Tibial nerve (tissue), 4 donors: ENCODE measurements at places on chromosomes 3 and 15. TPM values are rescaled to one million over a fixed set of nuclear protein-coding genes. Genes with fewer than 3 reads are reported as not detected.

Gene GP5
- total RNA-seq, result not detected

Gene SNRPA1
- total RNA-seq, result 28.4 TPM

Gene TNNC1
- 624 TPM for total RNA-seq

Gene FAH
- 42.0 TPM for total RNA-seq

Gene CIP2A
- total RNA-seq, result 5.7 TPM

Gene CCNB2
- 0.44 TPM for total RNA-seq

Gene BCL6
- total RNA-seq, result 272 TPM

Gene MNS1
- total RNA-seq, result 4.6 TPM

- DNase-seq, result no peak
Measured at GRCh38 chr15:41408234-41408641, 5.9 kb upstream of the NDUFAF1 start.

DNA sequence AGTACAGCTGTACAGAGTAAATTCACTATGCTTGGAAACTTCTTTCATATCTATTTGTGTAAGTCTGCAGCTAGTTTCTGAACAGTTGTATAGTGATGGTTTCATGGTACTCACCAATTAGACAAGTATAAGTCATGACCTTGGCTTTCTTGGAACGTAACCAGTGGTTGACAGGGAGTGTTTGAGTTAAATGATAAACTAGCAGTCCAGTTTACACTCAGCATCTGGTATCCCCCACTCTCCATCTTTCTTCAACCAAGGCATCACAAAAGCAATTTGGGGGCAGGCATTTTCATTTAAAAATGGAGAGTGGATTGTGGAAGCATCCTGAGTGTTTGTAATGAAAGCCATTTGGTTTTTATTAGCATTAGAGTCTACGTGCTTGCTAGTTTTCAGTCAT lies 26.0 kb downstream of the MME start:
- DNase-seq, result no peak

- DNase-seq, result no peak
Measured at GRCh38 chr3:45921158-45922038, 21.9 kb upstream of the CXCR6 start.

- no peak for DNase-seq
Measured at GRCh38 chr3:65448120-65448519, 590.6 kb downstream of the MAGI1 start.

- no peak for DNase-seq
Measured at GRCh38 chr15:77412972-77413698, 6.8 kb downstream of the PEAK1 start.

DNA sequence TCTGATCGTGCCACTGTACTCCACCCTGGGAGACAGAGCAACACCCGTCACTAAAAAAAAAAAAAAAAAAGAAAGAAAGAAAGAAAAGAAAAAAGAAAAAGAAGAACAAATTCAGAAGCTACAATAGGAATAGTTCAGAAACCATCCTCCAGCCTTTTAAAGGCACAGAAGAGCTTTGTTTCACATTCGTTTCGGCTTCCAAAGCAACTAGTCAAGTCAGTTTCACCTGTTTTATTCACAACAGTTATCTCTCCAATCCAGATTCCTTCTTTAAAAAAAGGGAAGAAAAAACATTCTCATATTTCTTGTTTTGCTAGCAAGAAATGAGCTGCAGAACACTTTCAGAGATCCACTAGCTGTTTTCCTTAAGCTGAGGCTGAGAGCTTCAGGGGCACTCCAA lies 767.7 kb upstream of the CFAP20DC start:
- DNase-seq, result no peak

DNA sequence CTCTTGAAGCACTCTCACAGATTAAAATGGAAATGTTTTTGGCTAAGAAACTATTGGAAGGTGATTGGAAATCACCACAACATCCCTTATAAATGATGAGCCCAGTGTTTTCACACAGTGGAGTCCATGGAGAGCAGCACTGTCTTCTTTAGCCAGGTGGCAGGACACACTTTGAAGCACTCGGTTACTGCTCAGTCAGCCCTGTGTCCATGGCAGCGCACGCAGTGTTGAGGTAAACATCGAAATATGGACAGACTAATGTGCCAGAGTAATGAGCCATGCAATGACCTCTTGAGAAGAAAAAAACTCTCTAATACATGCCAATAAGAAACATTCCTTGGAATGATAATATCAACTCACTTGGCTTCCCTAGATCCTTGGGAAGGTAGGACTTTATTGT lies 66.6 kb downstream of the TGFBR2 start:
- no peak for DNase-seq

GRCh38 chr3:70554170-70554569 lies 241.7 kb upstream of the MDFIC2 start:
- DNase-seq, result no peak

DNA sequence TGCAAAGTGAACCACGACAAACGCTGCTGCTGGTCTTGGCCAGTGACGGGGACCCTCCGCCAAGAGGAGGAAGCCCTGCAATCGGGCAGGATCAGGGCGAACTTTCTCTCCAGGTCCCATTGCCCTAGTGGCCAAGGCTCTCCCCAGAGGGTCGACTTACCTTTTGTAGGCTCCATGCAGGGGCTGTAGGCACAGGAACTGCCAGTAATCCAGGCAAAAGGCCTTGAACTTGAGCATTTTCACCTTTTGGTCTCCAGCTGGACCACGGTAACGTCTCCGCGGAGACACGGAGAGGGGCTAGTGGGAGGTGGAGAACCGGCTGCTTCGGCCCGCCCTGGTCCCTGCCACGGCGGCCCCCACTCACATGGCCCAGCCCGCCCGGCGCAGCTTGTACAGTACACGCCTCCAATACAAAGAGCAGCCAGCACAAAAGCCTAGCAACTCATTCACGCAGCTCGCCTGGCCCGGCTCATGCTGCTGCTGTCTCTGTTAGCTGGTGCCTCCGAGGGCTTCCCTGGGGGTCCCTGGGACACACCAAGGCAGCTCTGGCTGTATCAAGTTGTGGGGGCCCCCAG lies 31.0 kb downstream of the IQSEC1 start:
- no peak for DNase-seq

- DNase-seq, result no peak
Measured at GRCh38 chr3:133712017-133712416, 34.2 kb upstream of the TF start.

DNA sequence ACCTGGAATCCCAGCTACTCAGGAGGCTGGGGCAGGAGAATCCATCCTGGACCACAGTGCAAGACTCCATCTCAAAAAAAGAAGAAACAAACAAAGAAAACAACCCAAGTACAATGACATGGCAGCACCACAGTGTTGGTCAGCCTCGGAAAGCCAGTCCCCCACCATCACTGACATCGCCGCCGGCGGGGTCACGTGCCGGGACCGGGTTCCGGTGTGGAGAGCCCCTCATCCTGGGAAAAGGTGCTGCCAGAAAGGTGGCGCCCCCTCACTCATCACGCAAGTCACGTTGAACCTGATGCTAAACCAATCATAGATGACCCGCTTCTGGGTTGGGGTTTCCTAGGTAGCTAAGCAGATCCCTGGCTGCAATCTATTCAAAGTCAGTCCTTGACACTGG lies 17.8 kb downstream of the QRICH1 start:
- DNase-seq, result no peak

GRCh38 chr15:44718927-44719292 lies 7.6 kb downstream of the B2M start:
- no peak for DNase-seq
